ENCODE measurements at places on chromosomes 6 and 20.

GRCh38 chr6:37791156-37791919 is 28.2 kb upstream of the ZFAND3 start:
- DNase-seq: peak; percentile 93

DNA sequence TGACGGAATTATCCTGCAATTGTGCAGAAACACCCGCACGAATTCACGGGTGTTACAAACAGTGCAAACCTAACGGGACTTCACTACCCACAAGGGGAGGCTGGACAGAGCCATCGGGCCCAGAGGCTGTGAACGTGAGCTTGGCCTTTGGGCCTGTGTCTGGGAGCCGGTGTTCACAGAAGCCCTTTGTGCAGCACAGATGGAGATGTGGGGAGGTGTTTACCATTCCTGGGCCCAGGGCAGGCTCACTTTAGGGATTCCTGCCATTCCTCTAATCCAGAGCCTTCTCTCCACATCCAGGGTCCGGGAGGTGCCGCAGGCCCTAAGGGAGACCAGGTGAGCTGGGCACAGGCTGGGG is 15.0 kb downstream of the COL9A3 start:
- DNase-seq: no peak

GRCh38 chr6:71537717-71538116 is 249.1 kb downstream of the OGFRL1 start:
- no peak for DNase-seq

DNA sequence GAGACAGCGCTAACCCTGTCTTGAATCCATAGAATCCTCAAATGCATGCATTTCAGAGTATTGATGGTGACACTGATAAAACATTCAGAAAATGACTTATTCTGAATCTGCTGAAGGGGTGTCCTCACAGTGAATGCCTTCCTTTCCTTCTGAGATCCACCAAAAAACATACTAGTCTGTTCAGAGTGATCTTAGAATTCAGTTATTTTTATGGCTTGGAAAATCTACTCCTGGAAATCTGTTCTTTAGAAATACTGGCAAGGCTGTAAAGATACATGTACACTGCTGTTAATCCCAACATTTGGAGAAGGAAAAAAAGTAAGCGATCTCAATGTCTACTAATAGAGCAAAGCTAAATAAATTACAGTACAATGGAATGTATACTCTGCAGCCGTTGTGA is 672.6 kb upstream of the AGPAT4 start:
- DNase-seq: no peak

GRCh38 chr6:132483779-132484679 is 28.9 kb downstream of the STX7 start:
- DNase-seq: peak; percentile 70

DNA sequence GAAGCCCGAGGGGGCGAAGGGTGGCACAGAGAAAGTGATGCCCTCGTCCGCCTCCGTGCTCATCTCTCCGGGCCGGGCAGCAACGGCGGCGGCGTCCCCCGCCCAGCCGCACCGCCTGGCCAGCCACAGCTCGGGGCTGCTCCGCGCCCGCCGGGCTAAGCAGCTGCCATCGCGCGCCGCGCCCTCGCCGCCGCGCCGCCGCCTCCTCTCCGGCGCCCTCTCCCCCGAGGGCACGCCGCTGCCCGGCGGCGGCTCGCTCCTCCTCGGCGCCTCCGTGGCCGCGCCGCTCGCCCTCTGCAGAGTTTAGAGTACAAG is 225 bp downstream of the MAP3K5 start:
- DNase-seq: no peak

Measured in HEK293T (cell line).